ENCODE measurements at places on chromosomes 3 and 15.

- DNase-seq = no peak
Measured at GRCh38 chr3:132997404-132998185, 40.6 kb upstream of the TMEM108 start.

GRCh38 chr3:38811822-38812221 is 4.2 kb downstream of the SCN10A start:
- DNase-seq = no peak

- DNase-seq = no peak
Measured at GRCh38 chr15:85534031-85534430, 153.6 kb downstream of the AKAP13 start.

DNA sequence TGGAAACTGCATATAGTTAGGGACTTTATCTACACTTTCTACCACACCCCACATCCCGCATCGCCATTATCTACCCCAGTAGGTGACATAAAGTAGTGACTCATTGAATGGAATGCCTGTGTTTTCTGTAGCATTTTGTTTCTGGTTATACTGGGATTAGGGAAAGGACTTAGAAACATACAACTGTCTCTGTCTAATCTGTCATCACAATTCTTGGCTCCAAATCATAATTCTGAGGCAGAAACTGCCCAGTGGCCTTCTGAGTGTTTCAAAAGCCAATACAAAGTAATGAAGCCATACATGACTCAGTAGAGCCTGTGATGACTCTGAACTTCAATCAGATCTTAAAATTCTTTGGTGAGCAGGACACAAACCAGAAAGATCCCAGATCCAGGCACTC is 115.7 kb upstream of the CHRM5 start:
- DNase-seq = no peak

GRCh38 chr3:62090066-62090465 is 283.3 kb downstream of the FEZF2 start:
- DNase-seq = no peak

DNA sequence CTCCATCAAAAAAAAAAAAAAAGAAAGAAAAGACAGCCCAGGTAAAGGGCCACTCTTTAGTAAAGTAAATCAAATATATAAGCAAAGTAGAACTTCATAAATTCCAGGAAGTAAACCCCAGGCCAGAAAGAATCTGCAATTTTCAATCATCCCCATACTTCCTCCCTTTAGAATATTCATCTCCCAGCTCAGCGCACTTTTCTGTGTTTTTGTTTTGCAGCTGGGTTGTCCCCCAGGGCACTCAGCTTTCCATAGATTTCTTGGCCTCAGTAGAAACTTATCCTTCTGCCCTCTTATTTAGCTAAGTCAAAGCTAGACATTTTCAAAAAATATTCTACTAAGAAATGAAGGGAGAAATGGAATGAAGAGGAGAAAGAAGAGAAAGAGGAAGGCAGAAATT is 24.0 kb upstream of the SPRED1 start:
- no peak for DNase-seq

Measured in nephron progenitor cell (in vitro differentiated cells).